Inflammatory macrophage treated with lipopolysaccharide for 1 hour (primary cell): ENCODE measurements at places on chromosomes 4 and X.

- no peak for DNase-seq
Observed at GRCh38 chr4:133000012-133000411, 149.1 kb upstream of the PCDH10 start.

GRCh38 chrX:134760650-134761049 lies 102.4 kb upstream of the PLAC1 start:
- no peak for DNase-seq

DNA sequence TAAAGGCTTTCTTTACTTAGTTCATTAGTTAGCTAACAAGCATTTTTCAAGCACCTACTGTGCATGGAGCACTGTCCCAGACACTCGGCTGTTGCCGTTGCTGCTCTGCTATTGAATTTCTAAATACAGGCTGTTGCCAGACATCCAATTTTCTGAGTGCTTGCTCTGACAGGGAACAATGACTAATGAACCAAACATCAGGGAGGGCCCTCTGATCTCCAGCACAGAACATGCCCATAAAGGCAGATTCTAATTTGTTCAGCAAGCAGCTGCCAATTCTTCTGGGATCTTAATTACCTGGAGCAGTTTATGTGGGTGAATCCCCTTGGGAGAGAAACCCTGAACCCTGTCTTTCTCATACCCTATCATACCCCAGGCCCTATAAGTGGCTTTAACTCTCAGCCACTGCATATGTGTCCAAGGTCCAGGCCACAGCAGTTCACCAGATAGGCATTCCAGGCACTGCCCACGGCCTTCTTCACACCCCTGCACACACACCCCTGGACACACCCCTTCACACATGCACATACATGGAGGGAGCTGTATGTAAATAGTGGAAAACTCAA lies 27.9 kb downstream of the TSC22D3 start:
- no peak for DNase-seq

GRCh38 chr4:169993531-169993930 lies 32.7 kb downstream of the MFAP3L start:
- DNase-seq: no peak

DNA sequence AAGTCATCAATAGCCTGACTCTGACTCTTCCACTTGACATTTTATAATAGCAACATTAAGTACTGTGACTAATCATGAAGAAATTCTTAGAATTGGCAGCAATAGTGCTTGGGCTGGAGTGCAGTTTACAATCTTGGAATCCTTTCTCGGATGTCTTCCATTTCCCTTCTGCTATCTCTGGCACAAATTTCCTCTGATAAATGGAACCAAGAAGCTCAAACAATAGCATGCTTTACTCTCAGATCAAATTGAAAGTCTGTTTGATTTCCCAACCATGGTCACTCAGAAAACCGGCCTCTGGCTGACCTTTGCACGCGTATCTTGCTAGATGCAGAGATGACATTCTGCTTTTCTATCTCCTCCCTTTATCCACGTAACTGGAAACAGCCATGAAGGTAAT lies 99.0 kb upstream of the SPANXC start:
- DNase-seq: no peak

- DNase-seq: no peak
Observed at GRCh38 chr4:72714482-72715279, 145.7 kb upstream of the ADAMTS3 start.
